ENCODE measurements at places on chromosomes 5 and 9.

- peak; percentile 3 for DNase-seq
Measured at GRCh38 chr9:14326264-14326826, 12.4 kb upstream of the NFIB start.

DNA sequence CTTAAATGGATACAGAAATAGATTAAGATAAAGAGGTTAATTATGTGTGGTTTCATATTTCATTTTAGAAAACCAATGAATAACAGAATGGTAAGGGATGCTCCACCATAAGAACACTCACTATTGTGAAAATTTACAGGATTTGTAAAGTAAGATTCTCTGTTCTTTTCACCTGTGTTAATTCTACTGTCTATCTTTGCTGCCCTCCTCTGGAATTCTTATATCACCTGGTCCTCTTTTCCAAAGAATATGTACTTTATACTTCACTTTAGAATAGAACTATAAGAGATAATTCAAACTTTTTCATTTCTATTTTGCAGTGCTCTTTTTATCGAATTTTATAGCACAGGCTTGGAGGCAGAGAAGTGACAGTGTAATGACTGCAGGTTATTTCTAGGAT, 213.4 kb downstream of the LURAP1L start:
- no peak for DNase-seq

GRCh38 chr9:128943832-128944620, 3.4 kb downstream of the DOLK start:
- DNase-seq: no peak

- peak; percentile 94 for DNase-seq
Measured at GRCh38 chr5:158384535-158385481, 525.9 kb upstream of the CLINT1 start.

- DNase-seq: no peak
Measured at GRCh38 chr9:76608575-76609273, 149.7 kb downstream of the GCNT1 start.

DNA sequence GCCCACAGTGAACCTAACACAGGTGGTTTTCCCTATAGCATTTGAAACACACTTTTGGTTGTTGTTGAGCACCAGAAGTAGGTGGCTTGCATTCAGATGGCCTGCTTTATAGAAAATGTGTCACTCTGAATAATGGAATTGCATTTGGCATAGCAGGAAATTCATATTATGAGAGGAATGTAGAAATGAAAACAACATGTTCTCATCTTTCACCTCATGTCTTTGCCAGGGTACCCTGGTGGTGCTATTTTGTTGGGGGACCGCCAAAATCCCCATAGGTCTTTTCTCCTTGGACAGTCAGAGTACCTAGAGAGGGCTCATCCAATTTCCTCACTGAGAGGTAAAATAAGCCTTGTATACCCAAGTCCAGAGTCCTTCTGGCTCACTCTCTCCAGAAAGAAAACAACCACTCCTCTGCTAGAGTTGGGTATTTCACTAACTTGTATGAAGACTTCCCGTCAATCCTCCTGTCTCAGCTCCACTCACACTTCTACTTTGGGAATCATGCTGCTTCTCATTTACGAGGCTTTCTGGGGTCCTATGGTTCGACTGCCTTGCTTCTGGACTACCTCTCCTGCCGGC, 67.4 kb downstream of the MRPS27 start:
- peak; percentile 52 for DNase-seq
